Right ventricle myocardium superior (tissue), 1 donor: ENCODE measurements at places on chromosomes 12 and 14. TPM values are rescaled to one million over a fixed set of nuclear protein-coding genes. Genes with fewer than 3 reads are reported as not detected.

DNA sequence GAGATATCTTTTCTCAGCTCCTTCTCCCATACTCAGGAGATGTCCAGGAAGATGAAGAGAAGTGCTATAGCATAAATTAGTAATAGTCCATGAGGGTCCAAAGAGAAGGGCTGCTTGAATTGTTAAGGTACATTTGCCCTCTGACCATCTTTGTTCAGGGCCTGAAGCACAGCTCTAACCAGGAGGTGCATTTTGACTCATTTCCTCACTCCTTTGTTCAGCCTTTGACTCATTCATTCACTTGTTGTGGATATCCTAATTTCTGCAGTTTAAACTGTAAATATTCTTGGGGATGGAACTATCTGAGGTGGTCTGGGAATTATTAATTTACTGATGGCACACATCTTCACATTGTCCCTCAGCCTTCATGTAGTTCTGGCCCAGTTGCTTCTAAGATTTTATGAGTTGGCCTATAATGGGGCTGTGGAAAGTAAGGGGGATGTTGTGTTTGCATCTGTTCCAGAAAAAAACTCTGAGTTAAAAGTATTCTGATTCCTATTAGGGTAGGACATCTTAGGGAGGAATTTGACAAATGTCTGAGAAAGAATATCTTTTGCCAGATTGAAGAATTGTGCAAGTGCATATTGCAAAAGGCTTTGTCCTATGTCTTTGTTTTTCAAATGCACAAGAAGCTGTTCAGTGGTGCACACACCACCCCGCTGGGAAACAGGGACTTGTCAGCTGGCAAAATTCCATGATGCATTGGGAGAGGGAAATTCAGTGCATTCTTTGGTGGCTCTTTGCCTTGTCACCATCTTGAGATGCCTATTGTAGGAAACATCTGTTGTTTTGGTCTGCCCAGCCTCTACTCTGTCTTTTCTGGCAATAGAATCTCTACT, 22.1 kb downstream of the SMOC1 start:
- peak; percentile 44 for DNase-seq

The OR11H6 gene
- total RNA-seq = not detected

DNA sequence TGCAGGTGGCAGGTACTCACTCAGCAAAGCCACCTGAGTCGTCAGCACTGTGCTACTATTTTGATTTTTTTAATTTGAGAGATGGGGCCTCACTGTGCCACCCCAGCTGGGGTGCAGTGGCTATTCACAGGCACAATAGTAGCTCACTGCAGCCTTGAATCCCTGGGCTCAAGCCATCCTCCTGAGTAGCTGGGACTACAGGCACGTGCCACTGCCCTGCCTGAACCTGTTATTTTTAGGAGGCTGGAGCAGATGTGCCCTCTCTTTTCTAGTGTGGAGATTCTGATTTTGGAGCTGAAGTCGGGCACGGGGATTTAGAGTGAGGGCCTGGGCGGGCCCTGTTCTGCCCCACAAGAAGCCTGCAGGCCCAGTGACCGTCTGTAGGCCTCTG, 17.3 kb downstream of the SLC25A47 start:
- no peak for DNase-seq

GRCh38 chr14:96117101-96117897, 78.1 kb downstream of the C14orf132 start:
- DNase-seq = no peak

The KRT81 gene
- not detected for total RNA-seq

GRCh38 chr14:105015242-105015641, 5.6 kb downstream of the CDCA4 start:
- no peak for DNase-seq

- no peak for DNase-seq
Measured at GRCh38 chr14:89869606-89870005, 84.9 kb downstream of the EFCAB11 start.

DNA sequence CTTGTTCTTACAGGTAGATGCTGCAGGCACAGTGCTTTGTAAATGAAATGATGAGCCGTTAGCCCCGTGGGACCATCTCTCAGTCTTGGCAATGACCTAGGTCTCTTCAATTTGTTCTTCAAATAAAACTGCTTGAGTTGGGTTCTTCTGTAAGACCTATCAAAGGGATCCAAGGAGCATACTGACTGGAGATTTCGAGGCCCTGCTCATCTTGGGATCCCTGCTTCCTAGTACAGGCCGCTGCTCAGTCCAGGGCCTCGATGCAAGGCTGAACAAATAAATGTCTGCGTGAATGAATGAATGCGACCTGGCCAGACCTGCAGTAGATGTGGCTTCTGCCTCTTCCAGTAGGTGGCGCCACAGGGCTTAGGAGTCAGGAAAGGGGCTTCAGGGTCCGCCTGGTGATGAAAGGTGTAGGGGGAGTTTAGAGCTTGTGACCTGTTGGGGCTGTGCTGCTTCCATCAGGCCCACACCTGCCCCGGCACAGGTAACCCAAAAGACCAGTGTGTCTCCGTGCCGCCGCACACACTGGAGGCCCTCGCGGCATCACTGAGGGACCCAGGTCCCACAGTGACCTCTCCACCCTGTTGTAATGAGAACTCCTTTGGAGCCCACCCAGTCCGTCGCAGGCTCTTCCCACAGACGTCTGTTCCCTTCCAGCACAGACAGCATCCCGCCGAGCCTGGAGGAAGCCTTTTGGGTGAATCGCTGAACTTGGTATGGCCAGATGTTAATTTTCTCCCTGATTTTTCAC, 4.4 kb downstream of the CACNA1C start:
- DNase-seq = peak; percentile 71

DNA sequence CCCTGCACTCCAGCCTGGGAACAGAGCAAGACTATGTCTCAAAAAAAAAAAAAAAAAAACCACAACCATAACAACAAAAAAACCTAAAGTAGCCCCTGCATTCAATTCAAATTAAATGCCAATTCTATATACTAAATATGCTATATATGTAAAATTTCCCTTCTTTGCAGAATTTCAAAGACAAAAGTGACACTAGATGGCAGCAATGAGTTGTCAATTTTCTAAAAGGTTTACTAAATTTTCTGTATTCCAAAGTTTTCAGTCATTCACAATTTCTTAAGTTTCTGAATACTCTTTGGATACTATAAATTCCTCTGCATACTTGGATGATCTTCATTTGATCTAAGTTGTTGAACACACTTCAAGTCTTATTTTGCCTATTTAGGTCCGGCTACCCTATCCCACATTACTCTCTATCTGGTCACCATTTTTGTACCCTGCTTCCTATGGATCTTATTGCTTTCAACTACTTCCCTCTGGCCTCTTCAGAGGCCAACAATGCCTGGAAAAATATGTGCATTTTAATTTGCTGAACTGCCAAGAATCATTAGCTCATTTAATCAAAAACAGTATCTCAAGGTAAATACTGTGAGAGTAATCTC, 27.9 kb downstream of the HNRNPC start:
- DNase-seq = no peak

- no peak for DNase-seq
Measured at GRCh38 chr12:62731055-62731820, 203.7 kb downstream of the PPM1H start.

The NEUROD4 gene
- not detected for total RNA-seq

The PLEKHG7 gene
- not detected for total RNA-seq

- no peak for DNase-seq
Measured at GRCh38 chr14:28130610-28131284, 635.8 kb upstream of the FOXG1 start.

DNA sequence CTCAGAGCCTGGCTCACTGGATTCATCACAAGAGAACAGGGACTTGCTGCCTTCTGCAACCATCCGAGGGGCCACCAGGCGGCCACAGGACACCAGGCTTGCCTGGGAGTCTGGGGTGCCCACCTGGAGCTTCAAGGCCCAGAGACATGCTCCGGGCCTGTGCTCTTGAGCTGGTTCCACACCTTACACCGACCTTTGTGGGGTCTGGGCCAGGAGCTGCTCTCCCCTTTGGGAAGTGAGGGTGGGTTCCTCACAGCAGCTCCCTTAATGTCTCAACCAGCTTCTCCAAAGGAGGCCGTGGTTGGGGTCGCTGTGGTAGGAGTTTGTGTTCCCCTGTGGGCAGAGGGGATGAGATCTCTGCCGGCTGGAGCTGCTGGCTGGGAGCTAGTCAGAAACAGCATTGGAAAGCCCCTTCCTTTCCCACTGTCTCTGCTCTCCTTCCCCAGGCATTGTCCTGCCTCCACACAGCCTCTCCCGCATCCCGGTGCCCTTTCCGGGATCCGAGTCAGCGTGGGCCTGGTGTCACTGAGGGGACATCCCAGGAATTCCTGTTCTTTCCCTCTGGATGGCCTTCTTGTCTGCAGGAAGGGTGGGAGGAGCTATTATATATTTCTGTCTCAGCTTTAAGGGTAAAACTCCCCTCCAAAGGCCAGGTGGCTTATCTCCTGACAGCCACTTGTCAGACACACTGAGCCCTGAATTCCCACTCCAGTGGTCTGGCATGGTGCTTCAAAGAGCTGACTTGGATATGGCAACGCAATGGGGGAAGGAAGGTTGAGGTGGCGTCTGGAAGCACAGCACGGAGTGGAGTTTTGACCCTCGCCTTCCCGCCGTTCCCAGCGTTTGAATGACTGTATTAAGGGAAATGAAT, 5.1 kb upstream of the PAPLN start:
- no peak for DNase-seq

The APOLD1 gene
- 18.8 TPM for total RNA-seq

The SLC10A1 gene
- not detected for total RNA-seq

The GMFB gene
- 27.6 TPM for total RNA-seq

GRCh38 chr14:24597403-24597802, 12.1 kb downstream of the GZMH start:
- DNase-seq = no peak

DNA sequence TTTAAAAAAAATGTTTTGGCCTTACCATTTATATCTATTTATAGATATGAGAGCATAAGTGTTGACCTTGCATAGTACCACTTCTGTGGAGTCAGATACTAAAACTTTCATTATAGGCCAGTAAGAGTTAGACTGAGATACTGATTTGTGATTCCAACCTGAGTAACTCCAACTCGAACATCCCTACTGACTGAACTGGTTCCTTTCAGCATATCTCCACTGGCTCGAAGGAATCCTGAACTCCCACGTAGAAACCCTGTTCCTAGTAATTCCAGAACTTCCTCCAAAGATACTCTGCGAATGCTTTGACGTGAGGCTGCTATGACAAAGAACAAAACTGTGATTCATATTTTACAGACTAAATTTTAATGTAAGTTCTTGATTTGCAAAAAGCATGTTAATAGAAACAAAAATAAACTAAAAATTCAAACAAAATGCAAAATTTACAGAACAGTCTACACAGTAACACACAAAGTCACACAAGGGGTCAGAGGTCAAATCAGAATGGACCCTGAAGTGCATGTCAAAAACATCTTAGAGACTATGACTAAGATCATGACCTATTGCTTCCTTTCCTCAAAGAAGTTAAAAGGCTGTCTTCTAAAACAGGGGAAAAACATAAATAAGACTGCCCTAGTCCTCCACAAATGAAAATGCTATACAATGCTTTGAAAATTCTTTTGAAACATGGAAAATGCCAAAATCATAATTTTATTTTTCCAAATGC, 31.5 kb downstream of the HEATR5A start:
- DNase-seq = no peak

DNA sequence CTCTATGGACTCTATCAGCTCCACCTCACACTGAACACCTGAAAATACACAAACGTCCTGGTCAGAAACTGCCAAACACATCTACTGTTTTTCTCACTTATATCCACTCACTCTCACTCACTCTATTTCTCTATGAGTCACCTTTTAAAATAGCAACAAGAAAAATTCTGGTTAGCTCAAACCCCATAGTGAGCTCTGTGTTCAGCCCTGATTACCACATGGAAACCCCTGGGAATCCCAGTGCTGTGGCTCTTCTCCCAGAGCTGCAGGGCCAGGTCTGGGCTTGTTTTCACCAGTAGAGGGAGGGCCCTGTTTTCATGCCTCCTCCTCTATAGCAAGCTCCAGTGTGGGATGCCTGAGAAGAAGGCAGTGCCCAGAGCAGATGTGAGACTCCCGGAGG, 1126.1 kb downstream of the TMEM121 start:
- no peak for DNase-seq

The CEBPE gene
- total RNA-seq = not detected

The SIX6 gene
- total RNA-seq = not detected

The KRT78 gene
- total RNA-seq = not detected

DNA sequence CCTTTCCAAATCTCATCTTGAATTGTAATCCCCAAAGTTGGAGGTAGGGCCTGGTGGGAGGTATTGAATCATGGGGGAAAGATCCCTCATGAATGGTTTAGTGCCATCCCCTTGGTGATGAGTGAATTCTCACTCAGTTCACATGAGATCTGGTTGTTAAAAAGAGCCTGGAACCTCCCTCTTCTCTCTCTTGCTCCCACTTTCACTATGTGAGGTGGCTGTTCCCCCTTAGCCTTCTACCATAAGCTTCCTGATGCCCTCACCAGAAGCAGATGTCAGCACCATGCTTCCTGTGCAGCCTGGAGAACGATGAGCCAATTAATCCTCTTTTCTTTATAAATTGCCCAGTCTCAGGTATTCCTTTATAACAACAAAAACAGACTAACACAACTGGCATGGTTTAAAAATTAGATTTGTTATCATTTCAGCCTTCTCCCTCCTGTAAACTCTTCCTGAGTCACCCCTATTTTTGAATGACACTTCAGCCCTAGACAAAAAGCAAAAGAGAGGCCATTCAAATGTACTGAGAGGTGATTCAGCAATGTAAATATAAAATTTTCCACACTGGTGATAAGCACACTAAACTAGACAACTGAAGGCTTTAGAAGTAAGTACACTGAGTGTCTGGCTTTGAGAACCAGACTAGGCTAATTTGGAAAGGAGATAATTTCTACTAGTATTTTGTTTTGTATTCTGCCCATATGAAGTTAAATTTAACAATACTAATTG, 212.1 kb upstream of the ABCD2 start:
- DNase-seq = no peak

The DLST gene
- 205 TPM for total RNA-seq

DNA sequence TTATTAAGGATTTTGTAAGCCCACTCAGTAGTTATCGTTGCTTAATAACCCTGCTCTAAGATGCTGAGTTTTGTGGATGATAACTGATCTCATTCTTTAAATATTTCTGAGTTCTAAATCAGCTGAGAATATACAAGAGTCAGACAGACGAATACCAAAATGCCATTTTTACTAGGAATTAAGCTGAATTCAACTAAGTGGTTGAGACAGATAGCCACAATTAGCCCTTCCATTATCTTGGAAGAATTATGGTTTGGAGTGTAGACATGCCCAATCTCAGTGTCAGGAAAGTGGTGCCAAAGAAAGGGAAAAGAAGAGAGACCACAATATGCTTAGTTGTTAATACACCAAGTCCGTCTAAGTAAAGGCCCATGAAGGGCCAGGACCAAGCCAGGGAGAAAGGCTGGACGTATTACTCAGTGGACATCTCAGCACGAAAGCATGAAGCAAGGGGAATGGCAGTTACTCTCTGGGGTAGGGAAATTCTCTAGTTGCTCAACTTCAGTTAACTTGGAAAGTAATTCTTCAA, 58.6 kb downstream of the KCNA5 start:
- no peak for DNase-seq

DNA sequence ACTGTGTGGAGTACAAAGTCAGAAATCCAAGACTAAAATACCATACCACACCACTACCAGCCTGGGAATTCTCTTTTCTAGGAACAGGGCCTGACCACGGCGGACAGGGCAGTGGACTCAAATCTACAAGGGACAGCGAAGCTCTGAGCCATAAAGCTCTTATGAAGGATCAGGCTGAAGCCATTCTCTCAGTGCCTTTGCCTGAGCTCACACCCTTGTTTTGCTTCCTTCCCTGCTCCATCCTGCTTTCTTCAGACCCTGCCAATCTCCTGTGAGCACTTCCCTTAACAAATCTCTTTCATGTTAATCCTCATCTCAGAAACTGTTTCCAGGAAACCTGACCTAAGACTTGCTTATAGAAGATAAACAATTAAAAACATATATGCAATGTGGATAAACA, 398.5 kb downstream of the MDGA2 start:
- DNase-seq = no peak

GRCh38 chr12:10689146-10689545, 15.3 kb upstream of the STYK1 start:
- no peak for DNase-seq
